ENCODE measurements at places on chromosomes 2 and 18.

GRCh38 chr2:217326238-217327022, 466.6 kb upstream of the TNP1 start:
- DNase-seq, result no peak

GRCh38 chr2:152046940-152047339, 51.9 kb downstream of the CACNB4 start:
- DNase-seq, result no peak

DNA sequence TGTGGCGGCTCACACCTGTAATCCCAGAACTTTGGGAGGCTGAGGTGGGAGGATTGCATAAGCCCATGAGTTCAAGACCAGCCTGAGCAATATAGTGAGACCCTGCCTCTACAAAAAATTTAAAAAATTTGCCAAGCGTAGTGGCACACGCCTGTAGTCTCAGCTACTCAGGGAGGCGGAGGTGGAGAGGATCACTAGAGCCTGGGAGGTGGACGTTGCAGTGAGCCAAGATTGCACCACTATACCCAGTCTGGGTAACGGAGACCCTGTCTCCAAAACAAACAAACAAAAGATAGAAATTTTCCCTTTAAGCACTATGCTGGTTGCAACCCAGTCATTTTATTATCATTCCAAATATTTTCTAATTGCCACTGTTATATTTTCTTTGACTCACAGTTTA, 32.3 kb downstream of the NPHP1 start:
- no peak for DNase-seq

GRCh38 chr2:197425550-197425949, 9.3 kb downstream of the SF3B1 start:
- no peak for DNase-seq

GRCh38 chr2:191687867-191688266, 9.9 kb downstream of the NABP1 start:
- DNase-seq, result no peak

- DNase-seq, result no peak
These were observed 216.3 kb downstream of the LDLRAD4 start for GRCh38 chr18:13434854-13435253.
